ENCODE measurements at places on chromosomes 4 and X.

GRCh38 chrX:3129256-3129655 lies 88.0 kb downstream of the ARSF start:
- no peak for DNase-seq

DNA sequence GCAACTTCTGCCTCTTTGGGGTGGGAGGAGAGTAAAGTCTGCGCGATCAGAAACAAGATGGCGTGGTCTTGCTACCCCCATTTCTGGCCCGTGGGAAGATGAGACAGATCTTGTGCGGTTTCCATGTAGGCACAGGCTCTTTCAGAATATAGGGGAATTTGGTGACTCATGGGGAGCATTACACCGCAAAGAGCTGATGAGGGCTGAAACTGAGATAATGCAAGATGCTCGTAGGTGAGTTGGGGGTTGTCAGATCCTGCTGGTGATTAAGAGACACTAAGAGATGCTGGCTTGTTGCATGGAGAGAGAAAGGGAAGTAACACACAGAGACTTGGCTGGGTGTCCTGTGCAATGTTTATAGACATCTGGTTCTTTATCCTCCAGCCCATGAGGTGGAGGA lies 1.5 kb downstream of the EVC start:
- no peak for DNase-seq

GRCh38 chr4:27701606-27702005 lies 841.0 kb downstream of the STIM2 start:
- no peak for DNase-seq

- DNase-seq: peak; percentile 15
Measured at GRCh38 chr4:55635741-55636655, at the start of gene NMU. Gene NMU, minus strand, starts transcription at chr4:55636298. Its CDS starts 106 bp downstream, at chr4:55636192.

- no peak for DNase-seq
Measured at GRCh38 chr4:43089730-43090129, 197.2 kb downstream of the GRXCR1 start.

Measured in stimulated activated CD8-positive, alpha-beta memory T cell treated with anti-CD3 and anti-CD28 coated beads, Interleukin-2, amount 100 ng/mL, for 48 hours (primary cell).